ENCODE measurements at places on chromosomes 1 and 21.

GRCh38 chr1:204746838-204747442 is 61.4 kb upstream of the LRRN2 start:
- no peak for DNase-seq

- DNase-seq: no peak
Measured at GRCh38 chr1:37038227-37039093, 4.1 kb upstream of the GRIK3 start.

- DNase-seq: no peak
Measured at GRCh38 chr1:166905900-166906299, 29.8 kb upstream of the TADA1 start.

DNA sequence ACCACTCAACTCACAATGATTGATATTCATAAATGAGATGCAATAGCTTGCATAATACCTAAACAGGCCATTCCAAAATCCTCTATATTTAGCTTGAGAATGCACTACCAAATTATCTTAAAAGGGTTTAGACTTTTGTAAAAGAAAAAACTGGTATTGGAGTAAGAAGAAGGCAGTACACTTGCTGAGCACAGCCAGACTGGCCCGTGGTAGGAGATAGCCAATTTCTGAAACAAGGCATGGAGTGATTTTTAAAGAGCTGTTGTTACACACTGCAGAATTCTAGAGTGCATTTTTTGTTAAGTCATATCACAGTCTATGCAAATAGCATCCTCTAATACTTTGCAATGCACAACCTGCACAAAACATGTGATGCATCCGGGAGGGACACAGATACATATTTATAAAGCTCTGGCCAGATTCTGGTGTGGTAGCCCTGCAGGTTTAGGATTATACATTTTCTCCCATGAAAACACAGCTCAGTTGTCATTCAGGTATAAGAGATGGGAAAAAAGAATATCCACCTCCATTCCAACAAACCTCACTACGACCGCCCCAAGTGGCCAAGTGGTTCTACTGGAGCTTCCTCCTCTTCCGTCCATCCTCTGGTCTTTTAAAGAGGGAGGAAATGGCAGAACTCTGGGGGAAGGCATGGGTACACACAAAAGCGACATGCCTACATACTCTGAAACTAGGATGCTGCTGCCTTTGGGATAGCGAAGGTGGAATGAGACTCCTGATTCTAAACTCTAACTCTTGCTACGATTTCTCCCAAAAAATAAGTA is 40.8 kb downstream of the BCAR3 start:
- DNase-seq: no peak

- no peak for DNase-seq
Measured at GRCh38 chr1:50197216-50197615, 88.5 kb downstream of the ELAVL4 start.

- no peak for DNase-seq
Measured at GRCh38 chr1:50936321-50936720, 23.7 kb downstream of the FAF1 start.

DNA sequence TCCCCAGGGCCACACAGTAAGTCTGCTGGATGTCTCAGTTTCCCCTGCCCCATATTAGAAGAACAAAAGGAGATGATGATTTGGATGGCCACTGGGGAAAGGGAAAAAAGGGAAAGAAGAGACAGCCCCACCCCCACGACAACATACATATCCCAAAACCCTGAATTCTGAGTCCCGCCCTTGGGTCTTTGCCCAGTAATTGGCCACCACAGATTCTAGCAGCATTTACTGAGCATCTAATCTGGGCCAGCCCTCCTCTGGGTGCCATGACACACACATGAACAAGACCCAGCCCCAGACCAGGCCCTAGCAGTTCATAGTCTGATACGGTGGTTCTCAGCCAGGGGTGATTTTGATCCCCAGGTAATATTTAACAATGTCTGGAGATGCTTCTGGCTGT is 5.2 kb upstream of the TTC4 start:
- no peak for DNase-seq

DNA sequence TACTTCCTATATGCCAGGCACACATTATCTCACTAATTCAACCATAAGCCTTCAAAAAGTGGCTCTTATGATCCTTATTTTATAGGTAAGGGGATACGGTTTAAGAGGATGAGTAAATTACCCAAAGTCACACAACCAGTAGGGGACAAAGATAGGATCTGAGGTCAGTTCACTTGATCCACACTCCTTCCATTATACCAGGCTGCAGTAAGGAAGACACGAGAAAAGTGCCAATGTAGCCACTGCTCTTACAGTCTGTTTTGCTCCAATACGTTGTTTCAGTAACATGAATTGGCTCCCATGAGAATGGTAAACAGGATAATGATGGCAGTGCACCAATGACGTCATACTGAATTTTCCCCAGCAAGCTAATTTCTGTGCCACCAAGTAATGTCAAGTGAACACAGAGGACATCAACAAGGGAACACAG is 15.4 kb upstream of the GUCA2A start:
- DNase-seq: no peak

GRCh38 chr1:167934426-167935215 is 1.9 kb upstream of the DCAF6 start:
- DNase-seq: no peak

- no peak for DNase-seq
Measured at GRCh38 chr1:95655321-95656020, 421.5 kb downstream of the RWDD3 start.

GRCh38 chr1:234776876-234777855 is 167.2 kb upstream of the IRF2BP2 start:
- no peak for DNase-seq

- DNase-seq: no peak
Measured at GRCh38 chr1:36377791-36378492, 7.8 kb downstream of the STK40 start.

- no peak for DNase-seq
Measured at GRCh38 chr1:63795455-63795854, 21.6 kb downstream of the ROR1 start.

GRCh38 chr1:184545601-184546000 is 158.8 kb downstream of the C1orf21 start:
- DNase-seq: no peak

- DNase-seq: peak; percentile 63
Measured at GRCh38 chr21:17089091-17089491, 423.8 kb upstream of the CXADR start.

DNA sequence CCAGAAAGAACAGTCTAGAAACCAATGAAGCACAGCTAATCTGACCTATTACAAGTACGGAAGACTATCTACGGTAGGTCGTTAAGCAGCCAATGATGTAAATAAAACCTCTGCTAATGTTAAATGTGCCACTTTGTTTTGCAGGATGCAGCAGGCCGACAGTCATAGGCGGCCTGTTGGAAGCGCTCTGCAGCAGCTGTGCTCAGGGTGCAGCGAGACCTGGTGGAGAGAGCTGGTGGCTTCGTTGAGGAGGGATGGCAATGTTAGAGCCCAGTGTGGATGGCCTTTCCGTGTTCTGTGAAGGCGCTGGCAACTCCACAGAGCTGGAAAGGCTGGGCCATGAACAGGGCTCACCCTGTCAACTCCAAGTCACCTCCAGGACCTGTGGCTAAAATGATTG is 87.3 kb downstream of the PCP4 start:
- DNase-seq: no peak

DNA sequence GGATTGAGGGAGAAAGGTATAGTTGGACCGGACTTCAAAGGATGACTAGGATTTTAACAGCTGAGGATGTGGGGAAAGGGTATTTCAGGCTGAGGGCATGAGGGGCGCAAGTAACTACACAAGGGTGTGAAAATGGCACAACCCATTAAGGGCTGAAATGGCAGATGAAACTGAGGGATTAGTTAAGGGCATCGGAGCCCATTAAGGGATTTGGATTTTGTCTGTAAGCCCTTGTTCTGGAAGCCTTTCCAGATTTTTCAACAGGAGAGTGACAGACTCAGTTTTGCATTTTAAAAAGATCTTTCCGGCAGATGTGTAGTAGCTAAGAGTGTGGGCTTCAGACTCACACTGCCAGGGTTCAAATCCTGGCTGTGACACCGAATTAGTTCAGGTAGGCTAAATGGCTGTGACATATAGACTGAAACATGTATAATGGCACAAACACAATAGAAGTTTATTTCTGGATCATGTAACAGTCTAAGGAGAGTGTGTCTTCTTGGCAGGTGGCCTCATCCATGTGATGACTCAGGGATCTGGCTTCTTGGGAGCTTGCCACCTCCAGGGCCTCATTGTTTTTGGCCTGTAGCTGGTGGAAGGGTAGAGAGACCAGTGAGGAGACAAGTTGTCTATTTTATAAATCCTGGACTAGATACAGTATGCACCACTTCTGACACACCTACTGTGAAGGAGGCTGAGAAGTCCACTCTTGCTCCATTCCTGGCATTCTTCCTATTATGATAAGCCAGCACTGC is 49.6 kb downstream of the UBE2T start:
- no peak for DNase-seq

DNA sequence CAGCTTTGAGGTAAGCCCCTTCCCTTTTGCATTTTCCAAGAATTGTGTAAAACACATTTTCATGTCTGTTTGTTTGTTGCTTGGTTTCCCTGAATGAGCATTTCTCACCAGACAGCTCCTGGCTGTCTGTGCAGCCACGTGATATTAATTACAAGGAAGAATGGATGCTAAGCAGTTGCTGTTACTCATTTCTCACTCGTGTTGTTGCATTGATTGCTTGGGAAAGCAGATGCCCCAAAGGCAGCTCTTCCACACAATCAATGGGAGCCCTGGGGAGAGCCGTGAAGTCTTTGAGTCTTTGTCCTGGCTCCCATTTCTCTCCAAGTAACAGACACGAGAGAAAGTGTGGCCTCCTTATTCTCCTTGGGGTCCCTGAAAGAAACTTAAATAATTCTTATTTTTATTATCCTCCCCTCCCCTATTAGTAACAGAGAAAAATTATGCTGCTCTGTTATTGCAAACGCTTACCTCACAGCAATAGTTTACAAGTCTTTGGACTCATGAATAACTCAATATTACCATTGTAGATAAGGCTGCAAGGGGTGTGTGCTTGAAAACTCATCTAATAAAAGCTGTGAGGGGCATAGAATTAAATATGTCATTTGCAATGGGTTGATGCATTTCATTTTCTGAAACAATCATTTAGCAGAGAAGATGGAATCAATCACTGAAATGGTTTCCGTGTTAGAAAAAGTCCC is 127.7 kb upstream of the CAMK1G start:
- no peak for DNase-seq

GRCh38 chr1:155091071-155092051 is 12.7 kb downstream of the EFNA3 start:
- DNase-seq: no peak

GRCh38 chr21:30320215-30320614 is at the start of gene KRTAP26-1:
Gene KRTAP26-1 (minus strand): TSS chr21:30320315. CDS start chr21:30320035, 280 bp downstream.
- no peak for DNase-seq

DNA sequence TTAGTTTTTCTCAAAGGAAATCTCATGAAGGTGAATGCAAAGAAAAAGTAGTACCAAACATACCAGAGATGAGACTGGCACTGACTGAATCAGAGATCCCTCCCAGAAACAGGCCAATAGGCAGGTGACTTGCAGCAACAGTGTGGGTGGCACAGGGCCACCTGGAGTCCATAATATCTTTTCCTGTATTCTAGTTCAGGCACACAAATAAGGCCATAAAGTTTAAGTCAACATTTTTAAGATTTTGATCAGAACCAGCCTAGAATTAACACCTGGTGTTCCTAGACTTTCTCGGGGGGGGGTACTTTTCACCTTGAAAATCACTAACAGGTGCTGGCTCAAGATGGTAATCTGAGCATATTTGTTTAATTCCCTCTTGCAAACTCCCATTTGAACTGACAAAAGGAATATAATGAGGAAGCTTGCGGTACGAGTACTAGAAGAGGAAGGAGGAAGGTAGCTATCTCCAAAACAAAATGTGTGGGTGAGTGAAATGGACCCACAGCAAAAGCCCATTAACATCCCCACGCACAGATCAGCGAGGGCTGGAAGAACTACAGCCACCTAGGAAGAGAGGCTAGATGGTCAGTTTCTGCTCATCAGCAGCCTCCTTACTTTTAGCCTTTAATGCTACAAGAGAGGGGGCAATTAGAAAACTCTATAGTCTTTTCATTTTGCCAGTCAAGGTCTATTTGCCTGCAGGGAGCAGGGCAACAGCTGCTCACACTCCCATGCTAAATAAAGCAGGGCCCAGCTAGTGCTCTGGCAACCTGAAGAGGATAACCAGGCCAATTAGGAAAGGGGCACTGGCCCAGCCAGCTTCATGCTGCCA is 18.9 kb downstream of the SDE2 start:
- DNase-seq: no peak

All from brain pericyte (primary cell).